ENCODE measurements at places on chromosomes 13 and 19. TPM values are rescaled to one million over a fixed set of nuclear protein-coding genes. Genes with fewer than 3 reads are reported as not detected.

DNA sequence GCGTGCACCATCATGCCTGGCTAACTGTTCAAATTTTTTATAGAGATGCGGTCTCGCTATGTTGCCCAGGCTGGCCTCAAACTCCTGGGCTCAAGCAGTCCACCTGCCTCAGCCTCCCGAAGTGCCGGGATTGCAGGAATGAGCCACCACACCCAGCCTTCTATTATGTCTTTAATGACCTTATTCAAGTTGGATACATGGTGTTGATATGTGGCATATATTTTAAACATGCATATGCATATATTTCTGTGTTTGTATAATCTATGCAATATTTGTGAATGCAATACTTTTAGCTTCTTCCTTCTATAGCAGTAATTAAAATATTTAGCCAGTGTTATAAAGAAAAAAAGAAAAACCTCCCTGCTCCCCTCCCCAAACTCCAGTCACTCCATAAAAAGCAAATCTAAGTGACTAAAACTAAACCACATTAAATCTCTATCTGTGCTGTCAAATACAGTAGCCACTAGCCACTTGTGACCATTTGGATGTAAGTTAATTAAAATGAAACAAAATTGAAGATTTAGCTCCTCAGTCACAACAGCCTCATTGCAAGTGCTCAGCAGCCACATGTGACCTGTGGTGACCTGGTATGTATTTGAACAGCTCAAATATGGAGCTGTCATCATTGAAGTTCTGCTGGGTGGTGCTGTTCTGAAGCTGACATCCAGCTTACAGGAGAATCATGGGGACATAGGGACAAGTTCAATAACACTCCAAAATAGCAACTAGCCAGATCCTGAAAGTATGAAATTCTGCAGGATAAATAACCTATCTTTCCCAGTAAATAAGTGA lies 27.4 kb downstream of the FCGBP start:
- no peak overlapping the region for H3K4me3 ChIP-seq
- no peaks in the 10 kb centered on the region for H3K27me3 ChIP-seq
- H3K27ac ChIP-seq, result no peak overlapping the region
- no peaks in the 10 kb centered on the region for H3K36me3 ChIP-seq

GRCh38 chr13:59684105-59684504 lies 479.6 kb downstream of the DIAPH3 start:
- no peak overlapping the region for H3K27ac ChIP-seq
- no peak for DNase-seq
- H3K4me1 ChIP-seq, result no peaks in the 10 kb centered on the region
- no peaks in the 10 kb centered on the region for H3K27me3 ChIP-seq

DNA sequence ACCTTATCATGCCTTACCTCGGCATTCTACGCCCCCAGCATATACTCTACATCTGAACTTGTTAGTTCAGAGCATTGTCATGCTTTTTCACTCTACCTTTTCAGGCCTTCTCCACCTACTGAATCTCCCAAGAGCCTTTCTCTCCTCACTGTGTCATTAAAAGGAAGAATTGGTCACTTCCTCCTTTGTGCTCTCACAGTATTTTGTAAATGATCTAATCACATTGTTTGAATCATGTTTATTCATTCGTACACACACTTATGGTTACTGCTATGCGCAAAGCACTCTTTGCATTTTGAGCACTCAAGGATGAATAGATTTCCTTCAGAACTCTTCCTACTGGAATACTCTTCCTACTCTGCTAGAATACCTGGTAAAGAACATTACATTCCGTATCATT lies 15.8 kb upstream of the ELF1 start:
- H3K4me1 ChIP-seq, result peaks cover 12% of the 10 kb centered on the region
- no peaks in the 10 kb centered on the region for H3K27me3 ChIP-seq
- no peak for DNase-seq
- peaks cover 4% of the 10 kb centered on the region for H3K36me3 ChIP-seq

DNA sequence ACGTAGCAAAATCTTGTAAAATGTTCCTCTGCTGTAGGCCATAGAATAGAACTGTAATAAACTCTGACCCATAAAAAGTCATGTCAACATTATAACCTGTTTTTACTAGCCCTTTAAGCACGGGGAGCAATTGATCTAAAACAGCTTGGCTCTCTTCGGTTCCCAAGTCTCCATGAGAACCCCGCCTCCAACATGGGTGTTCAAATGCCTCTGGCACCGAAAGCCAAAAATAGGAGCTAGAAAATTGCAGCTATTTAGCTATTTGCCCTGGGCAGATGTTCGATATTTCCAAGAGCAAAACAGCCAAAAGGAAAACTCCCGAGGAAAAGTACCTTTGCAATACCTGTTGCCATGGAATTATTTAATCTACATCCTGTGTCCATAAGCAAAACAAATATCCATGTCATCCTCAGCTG lies 563.1 kb downstream of the EFNB2 start:
- H3K36me3 ChIP-seq, result no peaks in the 10 kb centered on the region
- H3K27ac ChIP-seq, result no peak overlapping the region
- H3K4me1 ChIP-seq, result no peaks in the 10 kb centered on the region

DNA sequence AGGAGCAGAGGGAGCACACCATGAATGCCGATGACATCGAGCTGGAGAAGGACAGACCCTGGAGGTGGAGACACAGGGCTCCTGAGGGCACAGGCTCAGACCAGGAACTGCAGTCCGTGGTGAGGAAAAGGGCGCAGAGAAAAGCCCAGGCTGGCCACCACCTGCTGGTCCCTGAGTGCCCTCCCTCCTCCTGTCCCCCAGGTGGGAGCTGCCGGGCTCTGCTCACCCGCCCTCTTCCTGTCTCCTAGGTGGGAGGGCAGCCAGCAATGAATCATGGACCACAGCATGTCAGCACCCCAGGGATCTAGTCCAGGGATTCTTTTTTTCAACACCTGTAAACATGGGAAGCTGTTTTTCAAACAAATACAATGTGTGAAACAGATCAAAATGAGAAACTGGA lies 94.6 kb upstream of the ARHGEF7 start:
- no peak overlapping the region for H3K4me3 ChIP-seq
- no peak for DNase-seq
- peaks cover 16% of the 10 kb centered on the region for H3K27me3 ChIP-seq
- peaks cover 2% of the 10 kb centered on the region for H3K36me3 ChIP-seq

DNA sequence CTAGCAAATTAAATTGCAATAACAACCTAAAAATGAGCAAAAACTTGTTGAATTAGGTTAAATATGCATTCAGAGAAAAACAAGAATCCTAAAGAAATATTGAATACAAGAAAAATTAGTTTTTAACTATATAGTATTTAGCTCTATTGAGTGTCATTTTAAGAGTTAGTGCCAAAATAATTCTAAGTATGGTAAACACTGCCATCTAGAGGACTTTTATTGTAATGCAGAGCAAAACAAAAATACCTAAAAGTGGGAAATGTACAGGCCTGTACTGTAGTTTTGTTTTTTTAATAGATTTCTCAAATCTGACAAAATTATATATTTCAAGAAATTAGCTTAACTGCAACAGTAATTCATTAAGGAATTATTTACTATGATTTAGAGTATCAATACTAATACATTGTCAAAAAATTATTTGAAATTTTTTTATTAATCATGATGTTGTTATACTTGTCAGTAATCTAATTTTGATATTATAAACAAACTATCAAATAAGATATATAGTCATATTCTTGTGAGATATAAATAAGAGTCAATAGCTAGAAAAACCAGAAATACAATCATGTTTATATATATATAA lies 8.2 kb upstream of the PCDH9 start:
- H3K36me3 ChIP-seq, result no peaks in the 10 kb centered on the region
- no peak overlapping the region for H3K27ac ChIP-seq
- DNase-seq, result no peak
- no peaks in the 10 kb centered on the region for H3K4me1 ChIP-seq
- H3K4me3 ChIP-seq, result no peak overlapping the region

The ZIC2 gene
- total RNA-seq, result not detected

GRCh38 chr19:30450100-30450499 lies 77.9 kb downstream of the ZNF536 start:
- DNase-seq, result no peak
- no peak overlapping the region for H3K4me3 ChIP-seq
- H3K36me3 ChIP-seq, result no peaks in the 10 kb centered on the region
- peaks cover 10% of the 10 kb centered on the region for H3K27me3 ChIP-seq
- H3K4me1 ChIP-seq, result no peaks in the 10 kb centered on the region

DNA sequence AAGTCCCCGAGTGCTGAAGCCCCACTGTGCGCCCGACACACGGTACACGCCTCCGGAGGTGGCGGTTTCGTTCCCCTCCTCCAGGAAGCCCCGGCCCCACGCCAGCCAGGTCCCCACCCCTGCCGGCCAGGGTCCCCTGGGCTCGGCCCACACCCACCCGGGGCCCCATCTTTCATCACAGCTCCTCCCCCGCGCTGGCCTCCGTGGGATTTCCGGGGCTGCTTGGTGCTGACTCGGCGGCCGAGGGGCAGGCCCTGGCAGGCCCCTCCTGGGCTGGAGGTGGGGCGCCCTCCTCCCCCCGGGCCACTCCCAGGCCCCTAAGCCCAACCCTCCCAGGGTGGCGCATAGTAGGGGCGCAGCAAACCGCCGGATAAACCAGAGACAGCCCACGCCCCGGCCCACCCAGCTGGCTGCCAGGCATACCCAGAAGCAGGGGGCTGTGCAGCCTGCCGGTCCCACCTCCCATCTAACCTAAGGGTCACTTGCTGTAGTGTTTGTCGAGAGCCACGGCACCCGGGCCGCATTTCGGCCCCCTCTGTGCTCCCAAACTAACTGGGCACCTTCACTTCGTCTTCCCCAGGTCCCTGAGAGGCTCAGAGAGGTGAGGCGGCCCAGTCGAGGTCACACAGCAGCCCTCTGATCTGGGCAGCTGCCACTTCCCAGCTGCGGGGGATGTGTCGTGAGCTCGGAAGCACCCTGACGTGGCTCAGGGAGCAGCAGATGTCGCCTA lies 6.6 kb downstream of the ZBTB7A start:
- peak overlapping the region; percentile 19 for H3K4me3 ChIP-seq
- peaks cover 16% of the 10 kb centered on the region for H3K4me1 ChIP-seq
- peak overlapping the region; percentile 25 for H3K27ac ChIP-seq
- DNase-seq, result no peak
- no peaks in the 10 kb centered on the region for H3K27me3 ChIP-seq

GRCh38 chr13:49980266-49980665 lies 16.6 kb upstream of the TRIM13 start:
- no peaks in the 10 kb centered on the region for H3K27me3 ChIP-seq
- H3K4me3 ChIP-seq, result no peak overlapping the region
- no peak overlapping the region for H3K27ac ChIP-seq

GRCh38 chr13:77042566-77043177 lies 15.7 kb upstream of the FBXL3 start:
- peaks cover 16% of the 10 kb centered on the region for H3K36me3 ChIP-seq
- no peaks in the 10 kb centered on the region for H3K27me3 ChIP-seq
- peaks cover 5% of the 10 kb centered on the region for H3K4me1 ChIP-seq
- H3K4me3 ChIP-seq, result no peak overlapping the region

The CEACAM3 gene
- not detected for total RNA-seq

DNA sequence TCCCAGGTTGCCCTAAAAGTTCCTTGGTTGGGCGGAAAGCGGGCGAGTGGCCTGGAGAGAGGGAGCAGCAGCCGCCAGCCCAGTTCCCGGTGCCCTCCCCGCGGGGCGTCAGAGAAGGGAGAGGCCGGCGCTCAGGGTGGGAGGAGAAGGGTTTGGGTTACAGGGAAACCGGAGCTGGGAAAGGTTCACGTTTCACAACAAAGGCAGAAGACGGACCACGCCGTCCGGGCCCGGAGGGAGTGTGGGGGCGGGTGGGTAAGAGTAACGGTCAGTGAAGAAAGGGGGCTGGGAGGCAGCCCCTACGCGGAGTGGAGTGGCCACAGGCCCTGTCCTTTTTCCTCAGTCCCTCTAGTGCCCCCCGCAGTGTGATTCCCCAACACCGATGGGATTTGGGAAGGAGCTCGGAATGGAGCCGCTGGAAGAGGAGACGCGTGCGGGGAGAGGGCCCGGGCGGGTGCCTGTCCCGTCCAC lies 1.6 kb downstream of the SIX5 start:
- no peak overlapping the region for H3K4me3 ChIP-seq
- DNase-seq, result no peak
- no peak overlapping the region for H3K27ac ChIP-seq
- peaks cover 16% of the 10 kb centered on the region for H3K27me3 ChIP-seq
- H3K4me1 ChIP-seq, result peaks cover 21% of the 10 kb centered on the region

DNA sequence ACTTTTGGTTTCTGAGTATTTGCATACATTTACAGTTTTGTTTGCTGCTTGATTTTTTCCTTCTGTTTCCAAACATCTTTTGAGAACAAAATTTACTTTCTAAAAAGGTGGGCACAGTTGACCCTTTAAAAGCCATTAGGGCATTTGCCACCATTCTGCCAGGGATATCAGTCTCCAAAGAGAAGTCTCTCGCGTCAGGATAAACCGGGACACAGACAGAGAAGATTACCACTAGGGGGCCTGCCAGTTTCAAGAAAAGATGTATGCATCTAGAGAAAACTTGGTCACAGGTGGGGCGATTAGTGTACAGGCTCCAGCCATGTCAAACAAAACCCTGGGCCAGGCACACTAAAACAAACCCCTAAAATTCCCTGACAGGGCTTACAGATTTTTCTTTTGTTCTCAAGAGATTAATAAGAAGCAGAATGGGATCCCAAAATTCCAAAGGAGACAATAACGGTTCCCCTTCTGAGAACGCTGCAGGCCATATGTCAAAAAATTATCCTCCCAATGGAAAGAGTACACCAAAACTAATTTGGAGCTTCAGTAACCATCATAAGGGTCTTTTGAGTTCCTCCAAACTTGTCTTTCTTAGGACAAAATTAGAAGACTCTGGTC lies 10.7 kb upstream of the PABPC3 start:
- H3K27me3 ChIP-seq, result peaks cover 17% of the 10 kb centered on the region
- peak; percentile 29 for DNase-seq
- no peak overlapping the region for H3K27ac ChIP-seq
- H3K36me3 ChIP-seq, result no peaks in the 10 kb centered on the region
- H3K4me3 ChIP-seq, result no peak overlapping the region

DNA sequence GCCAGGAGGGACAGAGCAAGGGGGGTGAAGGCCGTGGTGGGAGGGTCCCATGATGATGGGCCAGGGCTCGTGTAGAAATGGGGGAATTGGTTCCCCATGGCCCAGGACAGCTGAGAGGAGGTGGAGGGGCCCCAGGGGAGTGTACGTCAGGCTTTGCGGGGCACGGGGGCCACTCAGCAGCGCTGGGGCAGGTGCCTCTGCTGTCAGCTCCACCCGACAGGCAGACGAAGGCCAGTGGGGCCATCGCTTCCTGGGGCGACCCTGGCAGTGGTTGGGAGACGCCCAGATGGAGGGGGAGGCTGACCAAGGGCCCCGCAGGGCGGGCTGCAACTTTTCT lies 1.9 kb upstream of the TEKTIP1 start:
- H3K4me1 ChIP-seq, result no peaks in the 10 kb centered on the region
- H3K36me3 ChIP-seq, result peaks cover 32% of the 10 kb centered on the region
- no peaks in the 10 kb centered on the region for H3K27me3 ChIP-seq
- no peak for DNase-seq
- no peak overlapping the region for H3K27ac ChIP-seq
- no peak overlapping the region for H3K4me3 ChIP-seq

DNA sequence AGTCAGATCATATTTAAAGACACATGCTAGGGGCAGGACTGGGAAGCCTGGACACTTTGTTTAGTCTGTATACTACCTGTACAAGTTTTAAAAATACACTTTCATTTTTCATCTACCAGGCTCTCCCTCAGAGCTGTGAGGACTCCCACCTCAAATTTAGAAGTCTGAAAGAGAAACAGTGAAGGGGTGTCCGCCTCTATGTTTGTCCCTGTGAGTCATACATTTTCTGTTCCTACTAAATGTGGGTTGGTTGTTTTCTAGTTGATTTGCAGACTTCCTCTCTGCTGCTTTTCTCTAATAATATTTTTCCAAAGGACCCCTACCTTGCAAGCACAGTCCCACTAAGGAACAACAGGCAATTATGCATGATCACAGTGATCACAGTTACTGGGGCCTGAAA lies 110.5 kb downstream of the ENOX1 start:
- H3K27ac ChIP-seq, result no peak overlapping the region
- peaks cover 2% of the 10 kb centered on the region for H3K27me3 ChIP-seq
- H3K4me3 ChIP-seq, result no peak overlapping the region
- no peaks in the 10 kb centered on the region for H3K4me1 ChIP-seq
- DNase-seq, result no peak

The CYP4F3 gene
- 0.23 TPM for total RNA-seq

The CYP4F11 gene
- total RNA-seq, result not detected

The ACTL9 gene
- total RNA-seq, result not detected
